Stomach (tissue), 19 donors: ENCODE measurements at places on chromosomes 11 and 22. TPM values are rescaled to one million over a fixed set of nuclear protein-coding genes. Genes with fewer than 3 reads are reported as not detected.

The NXPE2 gene
- total RNA-seq, result 0.37 TPM

The EMID1 gene
- 1.8 TPM for total RNA-seq

The DBX1 gene
- not detected for total RNA-seq

DNA sequence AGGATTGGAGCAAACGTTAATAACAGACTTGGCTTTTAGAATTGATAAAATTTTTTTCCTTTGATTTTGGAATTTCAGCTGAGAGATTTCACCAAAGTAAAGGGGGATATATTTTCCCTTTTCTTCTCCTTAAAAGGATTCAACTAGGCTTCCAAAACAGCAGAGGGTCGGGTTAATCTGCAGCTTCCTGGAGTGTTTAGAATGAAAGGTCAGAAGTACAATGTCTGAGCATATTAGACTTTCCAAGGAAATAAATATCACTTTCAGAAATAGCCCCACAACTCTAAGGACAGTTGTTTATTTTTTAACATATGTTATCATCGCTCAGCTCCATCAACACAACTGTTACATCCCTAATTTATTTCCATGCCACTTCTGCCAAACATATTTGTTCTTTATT lies 1532.9 kb upstream of the RAG2 start:
- no peaks in the 10 kb centered on the region for H3K36me3 ChIP-seq
- DNase-seq, result no peak
- H3K27me3 ChIP-seq, result no peaks in the 10 kb centered on the region

- no peaks in the 10 kb centered on the region for H3K36me3 ChIP-seq
- no peak overlapping the region for H3K27ac ChIP-seq
- peaks cover 28% of the 10 kb centered on the region for H3K27me3 ChIP-seq
- peak overlapping the region; percentile 44 for H3K4me3 ChIP-seq
- peaks cover 21% of the 10 kb centered on the region for H3K4me1 ChIP-seq
Measured at GRCh38 chr11:122439866-122440810, 215.4 kb upstream of the UBASH3B start.

- H3K4me1 ChIP-seq, result peaks cover 38% of the 10 kb centered on the region
- H3K27me3 ChIP-seq, result no peaks in the 10 kb centered on the region
- H3K27ac ChIP-seq, result peak overlapping the region; percentile 78
- DNase-seq, result peak; percentile 46
- no peaks in the 10 kb centered on the region for H3K36me3 ChIP-seq
Measured at GRCh38 chr11:63937713-63938478, 906 bp upstream of the NAA40 start.

DNA sequence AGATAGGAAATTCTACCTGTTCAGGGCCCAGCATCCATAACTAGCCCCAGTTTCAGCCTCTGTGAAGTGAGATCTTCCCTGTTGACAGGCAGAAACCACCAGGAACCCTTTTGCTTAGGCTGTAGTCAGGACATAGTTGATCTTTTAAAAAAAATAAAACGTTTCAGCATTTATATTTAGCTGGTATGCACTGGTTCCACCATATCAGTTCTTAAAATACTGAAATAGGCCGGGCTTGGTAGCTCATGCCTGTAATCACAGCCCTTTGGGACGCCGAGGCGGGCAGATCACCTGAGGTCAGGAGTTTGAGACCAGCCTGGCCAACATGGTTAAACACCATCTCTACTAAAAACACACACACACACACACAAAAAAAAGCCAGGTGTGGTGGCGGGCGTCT lies 35.3 kb downstream of the GALNT18 start:
- peaks cover 12% of the 10 kb centered on the region for H3K4me1 ChIP-seq
- no peak for DNase-seq
- no peak overlapping the region for H3K4me3 ChIP-seq

- no peak for DNase-seq
- no peak overlapping the region for H3K27ac ChIP-seq
- no peaks in the 10 kb centered on the region for H3K27me3 ChIP-seq
- peaks cover 87% of the 10 kb centered on the region for H3K36me3 ChIP-seq
- H3K4me3 ChIP-seq, result no peak overlapping the region
- peaks cover 5% of the 10 kb centered on the region for H3K4me1 ChIP-seq
Measured at GRCh38 chr22:41603873-41604332, 14.3 kb upstream of the PMM1 start.

DNA sequence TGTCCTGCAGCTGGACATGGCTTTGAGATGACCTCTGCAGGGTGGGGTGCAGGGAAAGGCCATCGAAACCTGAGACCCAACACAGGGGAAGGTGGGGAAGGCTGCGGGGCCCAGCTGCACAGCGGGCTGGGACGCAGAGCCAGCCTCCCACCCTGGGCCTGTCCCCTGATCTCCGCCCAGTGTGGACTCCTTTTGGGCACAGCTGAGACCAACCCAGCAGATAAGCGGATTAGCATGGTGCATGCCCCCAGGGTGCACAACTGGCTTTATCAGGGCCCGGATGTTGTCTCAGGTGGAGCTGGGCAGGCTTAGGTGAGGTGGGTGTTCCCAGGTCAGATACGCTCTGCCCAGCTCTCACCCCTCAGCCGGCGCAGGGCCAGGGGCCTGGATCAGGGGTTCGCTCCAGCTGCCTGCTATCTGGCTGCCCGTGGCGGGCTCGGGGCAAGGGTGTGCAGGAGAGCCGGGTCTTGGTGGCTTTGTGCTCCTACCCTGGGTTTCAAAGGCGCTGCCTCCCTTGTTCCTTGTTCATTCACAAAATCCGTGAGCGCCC lies 28.1 kb upstream of the MUC5AC start:
- no peaks in the 10 kb centered on the region for H3K36me3 ChIP-seq
- peaks cover 13% of the 10 kb centered on the region for H3K4me1 ChIP-seq
- peak; percentile 78 for DNase-seq
- no peaks in the 10 kb centered on the region for H3K27me3 ChIP-seq
- peak overlapping the region; percentile 3 for H3K4me3 ChIP-seq
- H3K27ac ChIP-seq, result peak overlapping the region; percentile 65

GRCh38 chr11:111735262-111736116 lies 30.7 kb downstream of the PPP2R1B start:
- no peaks in the 10 kb centered on the region for H3K27me3 ChIP-seq
- peak overlapping the region; percentile 31 for H3K4me3 ChIP-seq
- H3K27ac ChIP-seq, result peak overlapping the region; percentile 90
- H3K36me3 ChIP-seq, result peaks cover 2% of the 10 kb centered on the region

GRCh38 chr11:18264677-18265555 lies 1.1 kb upstream of the SAA1 start:
- no peaks in the 10 kb centered on the region for H3K36me3 ChIP-seq
- no peak overlapping the region for H3K4me3 ChIP-seq
- DNase-seq, result no peak
- H3K27me3 ChIP-seq, result no peaks in the 10 kb centered on the region
- no peaks in the 10 kb centered on the region for H3K4me1 ChIP-seq

DNA sequence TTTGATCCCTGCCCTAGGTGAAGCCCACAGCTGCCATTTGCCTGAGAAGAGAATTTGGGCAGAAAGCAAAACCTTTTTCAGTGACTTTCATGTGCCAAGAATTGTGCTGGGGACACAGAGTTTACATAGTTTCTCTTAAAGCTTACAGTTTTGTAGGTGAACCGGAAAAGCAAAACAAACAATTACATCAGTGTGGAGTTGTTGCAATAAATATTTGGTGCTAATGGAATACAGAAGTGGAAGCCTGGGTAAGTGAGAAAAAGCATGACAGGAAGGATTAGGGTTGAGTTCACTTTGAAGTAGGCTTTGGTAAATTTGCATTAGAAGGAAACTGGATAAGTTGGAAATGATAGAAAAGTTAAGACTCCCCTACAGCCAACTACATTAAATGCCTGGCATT lies 82.7 kb downstream of the RASSF10 start:
- no peak for DNase-seq
- H3K36me3 ChIP-seq, result no peaks in the 10 kb centered on the region
- no peak overlapping the region for H3K4me3 ChIP-seq
- H3K4me1 ChIP-seq, result no peaks in the 10 kb centered on the region
- H3K27ac ChIP-seq, result no peak overlapping the region

DNA sequence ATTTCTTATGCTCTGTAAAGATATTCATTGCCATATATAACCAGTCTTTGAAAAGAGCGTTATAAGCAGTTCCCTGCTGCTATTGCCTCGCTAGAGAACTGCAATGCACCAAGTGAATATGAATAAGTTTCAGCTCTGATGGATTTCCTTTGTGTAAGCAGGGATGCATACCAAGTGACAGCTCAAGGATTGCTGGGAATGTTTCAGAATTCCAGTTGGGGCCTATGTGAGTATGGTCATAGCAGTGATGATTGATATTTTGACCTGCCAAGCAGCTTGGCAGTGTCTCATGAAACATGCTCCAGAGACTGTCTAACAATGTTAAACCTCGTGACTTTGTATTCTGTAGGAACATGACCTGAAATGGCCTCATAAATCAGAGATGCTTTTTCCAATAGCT lies 312.6 kb downstream of the C11orf87 start:
- DNase-seq, result peak; percentile 14
- no peak overlapping the region for H3K27ac ChIP-seq
- no peaks in the 10 kb centered on the region for H3K36me3 ChIP-seq
- no peaks in the 10 kb centered on the region for H3K4me1 ChIP-seq
- H3K27me3 ChIP-seq, result no peaks in the 10 kb centered on the region

- DNase-seq, result no peak
- no peak overlapping the region for H3K4me3 ChIP-seq
- no peaks in the 10 kb centered on the region for H3K36me3 ChIP-seq
- no peaks in the 10 kb centered on the region for H3K4me1 ChIP-seq
- no peak overlapping the region for H3K27ac ChIP-seq
Measured at GRCh38 chr11:42923651-42924050, 388.1 kb upstream of the API5 start.

GRCh38 chr11:117612177-117612576 lies 184.8 kb downstream of the DSCAML1 start:
- DNase-seq, result peak; percentile 54
- H3K36me3 ChIP-seq, result no peaks in the 10 kb centered on the region
- H3K4me3 ChIP-seq, result no peak overlapping the region
- no peaks in the 10 kb centered on the region for H3K4me1 ChIP-seq
